ENCODE measurements at places on chromosomes 11 and 22.
A peak's percentile ranks its signal among the peaks of the same experiment; 100 is the strongest.

- no peak for DNase-seq
Measured at GRCh38 chr22:39723899-39724351, 153.4 kb downstream of the CACNA1I start.

DNA sequence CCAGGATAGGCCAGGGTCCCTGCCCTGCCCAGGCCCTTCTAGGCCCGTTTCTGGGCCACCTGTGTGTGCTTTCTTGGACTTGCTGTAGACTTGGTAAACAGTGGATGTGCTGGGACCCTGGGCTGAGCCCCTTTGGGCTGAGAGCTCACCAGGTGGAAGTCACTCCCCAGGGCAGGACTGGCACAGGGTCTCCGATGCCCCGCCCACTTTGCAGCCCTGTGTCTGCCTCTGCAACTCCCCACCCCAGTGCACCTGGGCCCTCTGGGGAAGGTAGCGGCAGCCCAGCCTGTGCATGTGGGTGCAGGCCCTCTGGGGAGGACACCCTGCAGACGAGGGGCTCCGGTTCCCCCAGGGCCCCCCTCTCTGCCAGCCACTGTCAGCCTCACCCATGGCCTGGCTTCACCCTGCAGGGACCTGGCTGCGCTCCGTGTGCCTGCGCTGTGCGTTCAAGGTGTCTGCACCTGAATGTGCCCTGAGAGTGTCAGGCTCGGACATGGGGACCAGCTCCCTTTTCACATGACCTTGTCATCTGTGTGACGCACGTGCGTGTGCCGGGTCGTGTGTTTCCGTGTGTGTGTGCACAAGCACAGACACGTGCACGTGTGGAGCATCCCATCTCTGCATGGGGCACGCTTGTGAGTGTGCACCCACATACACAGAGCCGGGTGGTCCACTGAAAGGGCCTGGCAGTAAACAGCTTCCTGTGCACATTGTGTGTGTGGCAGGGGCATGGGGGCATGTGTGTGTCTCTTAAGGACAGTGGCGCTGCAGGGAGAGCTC, 118.5 kb downstream of the KCNQ1OT1 start:
- no peak for DNase-seq

- DNase-seq: peak; percentile 35
Measured at GRCh38 chr22:49983148-49984042, 22.8 kb downstream of the PIM3 start.

- no peak for DNase-seq
Measured at GRCh38 chr11:120643284-120643683, 131.7 kb downstream of the GRIK4 start.

GRCh38 chr22:35056486-35056885, 9.5 kb upstream of the ISX start:
- DNase-seq: no peak

GRCh38 chr11:125082611-125083311, 19.7 kb downstream of the SLC37A2 start:
- DNase-seq: peak; percentile 28

All from liver (tissue), 10 donors.